ENCODE measurements at places on chromosomes 6 and 20.

DNA sequence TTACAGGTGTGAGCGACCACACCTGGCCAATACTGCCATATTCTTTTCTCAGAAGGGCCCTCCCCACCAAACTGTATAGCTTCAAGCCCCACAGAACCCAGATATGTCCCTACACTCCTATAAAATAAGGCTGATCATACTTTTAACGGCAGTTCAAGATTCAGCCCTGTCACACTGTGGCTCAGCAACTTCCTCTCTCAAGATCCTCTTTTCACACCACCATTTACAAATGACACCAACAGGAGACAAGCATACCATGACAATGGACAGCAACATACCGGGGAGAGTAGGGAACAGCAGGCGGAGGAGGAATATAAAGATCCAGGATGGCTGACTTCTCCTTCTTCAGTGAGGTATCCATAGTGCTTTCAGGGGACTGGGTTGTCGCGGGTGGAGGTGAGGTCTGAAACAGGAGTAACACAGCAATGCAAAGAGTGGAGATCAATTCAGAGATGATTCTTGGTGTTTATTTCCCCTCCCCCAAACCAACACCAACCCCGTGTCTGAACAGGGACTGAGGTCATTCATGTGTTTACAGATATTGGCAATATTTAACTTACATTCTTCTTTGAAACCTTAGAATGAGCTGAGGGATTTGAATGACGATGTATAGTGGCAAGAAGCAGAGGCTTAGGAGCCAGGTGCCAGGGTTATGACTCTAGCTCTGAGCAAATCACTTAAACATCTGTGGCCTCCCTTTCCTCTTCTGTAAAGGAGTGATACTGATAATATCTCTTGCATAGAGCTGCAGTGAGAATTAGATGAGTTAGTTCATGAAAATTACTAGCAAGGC, 57.6 kb upstream of the IPCEF1 start:
- no peak for DNase-seq

- DNase-seq = no peak
Measured at GRCh38 chr6:89379281-89379680, 26.8 kb upstream of the UBE2J1 start.

- no peak for DNase-seq
Measured at GRCh38 chr6:29945281-29945820, 3.0 kb downstream of the HLA-A start.

DNA sequence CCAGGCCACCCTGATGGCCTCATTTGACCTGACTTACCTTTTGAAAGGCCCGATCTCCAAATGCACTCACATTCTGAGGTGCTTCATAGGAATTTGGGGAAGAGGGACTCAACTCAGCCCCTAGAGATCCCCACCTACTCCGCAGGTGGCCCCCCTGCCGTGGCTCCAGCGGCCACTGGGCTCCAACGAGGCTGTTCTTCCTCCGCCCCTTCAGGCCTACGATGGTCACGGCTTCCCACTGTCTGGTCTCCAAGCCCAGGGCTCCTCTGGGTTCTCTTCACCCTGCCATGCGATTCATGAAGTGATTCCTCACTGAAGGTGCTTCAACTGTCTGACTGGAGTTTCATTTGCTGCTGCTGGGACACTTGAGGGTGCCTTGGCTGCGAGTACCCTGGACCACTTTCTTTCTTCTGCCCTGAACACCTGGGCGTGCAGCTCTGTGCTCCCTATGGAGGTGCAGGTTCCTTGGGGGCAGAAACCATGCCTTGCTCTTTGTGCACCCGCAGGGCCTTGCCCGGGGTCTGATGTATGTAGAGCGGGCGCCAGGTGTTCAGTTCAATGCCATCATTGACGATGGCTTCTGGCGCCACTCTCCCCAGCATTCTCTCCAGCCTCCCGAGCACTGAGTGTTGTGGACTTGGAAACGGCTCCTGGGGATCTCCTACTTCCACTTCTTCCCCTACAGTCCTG, 10.0 kb upstream of the DUSP22 start:
- no peak for DNase-seq

DNA sequence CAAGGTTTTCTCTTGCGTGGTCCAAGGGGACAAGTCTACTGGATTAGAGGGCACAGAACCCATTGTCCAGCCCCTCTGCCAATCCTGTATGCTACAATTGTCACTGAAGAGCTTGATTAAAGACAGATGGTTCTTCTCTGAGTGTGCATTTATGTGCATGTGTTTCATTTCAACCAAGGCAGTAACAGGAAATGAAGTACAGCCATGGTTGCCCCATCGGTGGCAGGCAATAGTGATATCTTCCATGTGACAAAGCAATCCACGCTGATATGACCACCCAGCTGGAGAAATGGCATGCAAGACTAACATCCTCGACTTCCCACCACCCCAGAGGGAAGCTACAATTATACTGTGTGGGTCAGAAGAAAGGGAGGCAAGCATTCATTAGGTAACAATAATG, 85.5 kb downstream of the UNC5CL start:
- DNase-seq = peak; percentile 66

- DNase-seq = no peak
Measured at GRCh38 chr6:116256694-116257093, 2.8 kb upstream of the TSPYL4 start.

DNA sequence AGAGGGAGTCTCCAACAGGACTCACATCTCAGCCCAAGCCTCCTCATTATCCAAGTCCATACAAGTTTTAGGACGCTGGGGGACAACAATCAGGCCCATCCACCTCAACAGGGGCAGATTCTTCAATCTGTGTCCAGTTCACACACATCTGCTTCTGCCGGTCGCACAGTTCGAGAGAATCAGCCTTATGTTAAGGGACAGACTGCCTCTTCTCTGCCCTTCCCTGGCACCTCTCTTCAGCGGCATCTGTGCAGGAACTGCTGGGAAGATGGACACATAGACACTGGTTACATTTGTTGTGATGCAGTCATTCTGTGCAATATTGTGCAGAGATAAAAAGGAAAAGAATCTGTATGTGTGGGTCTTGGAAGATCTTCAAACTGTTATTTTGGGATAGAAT, 21.0 kb downstream of the ULBP1 start:
- DNase-seq = no peak

DNA sequence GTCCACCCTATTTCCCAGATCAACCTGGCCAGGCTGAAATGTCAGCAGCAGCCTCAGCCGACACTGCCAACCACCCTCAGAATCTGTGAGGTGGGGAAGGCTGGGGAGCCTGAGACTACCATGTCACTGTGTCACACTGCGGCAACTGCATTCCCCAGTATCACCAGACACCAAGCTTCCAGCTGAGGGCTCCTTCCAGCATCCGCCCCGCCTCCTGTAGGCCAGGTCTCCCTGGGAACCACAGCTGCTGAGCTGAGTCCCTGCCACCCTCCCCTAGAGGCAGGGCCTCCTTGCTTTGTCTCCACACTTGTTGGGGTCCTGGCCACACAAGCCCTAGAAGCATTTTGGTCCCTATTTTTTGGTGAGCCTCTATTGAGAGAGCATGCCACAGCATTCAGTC, 115.7 kb downstream of the UNC5CL start:
- no peak for DNase-seq

All from GM04504 (cell line).